ENCODE measurements at places on chromosomes 7 and 10.

DNA sequence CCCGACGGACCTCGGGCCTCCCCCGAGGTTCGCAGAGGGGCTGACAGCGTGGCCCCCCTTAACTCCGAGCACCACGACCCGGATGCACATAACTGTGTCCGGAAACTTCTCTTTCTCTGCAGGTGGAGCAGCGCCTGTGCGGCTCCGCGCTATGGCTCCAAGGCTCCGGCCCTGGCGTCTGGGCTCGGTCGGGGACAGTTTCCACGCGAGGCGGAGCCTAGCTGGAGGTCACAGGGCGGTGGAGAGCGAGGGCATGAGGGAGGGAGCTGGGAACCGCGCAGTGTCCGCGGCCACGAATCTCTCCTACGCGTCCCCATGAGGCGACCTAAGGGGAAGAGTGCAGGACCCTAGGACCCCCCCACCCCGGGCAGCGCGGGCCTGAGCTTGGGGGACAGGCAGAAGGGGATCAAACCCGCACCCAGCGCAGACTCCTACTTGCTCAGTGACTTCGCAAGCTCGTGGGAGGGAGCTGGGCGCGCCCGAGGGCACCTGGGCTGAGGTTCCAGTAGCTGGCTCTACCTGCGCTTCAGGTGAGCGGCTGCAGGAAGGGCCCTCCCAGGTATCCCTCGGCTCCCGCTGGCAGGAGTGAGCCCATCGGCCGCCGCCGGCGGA is 8.6 kb upstream of the MNX1 start:
- DNase-seq: no peak

DNA sequence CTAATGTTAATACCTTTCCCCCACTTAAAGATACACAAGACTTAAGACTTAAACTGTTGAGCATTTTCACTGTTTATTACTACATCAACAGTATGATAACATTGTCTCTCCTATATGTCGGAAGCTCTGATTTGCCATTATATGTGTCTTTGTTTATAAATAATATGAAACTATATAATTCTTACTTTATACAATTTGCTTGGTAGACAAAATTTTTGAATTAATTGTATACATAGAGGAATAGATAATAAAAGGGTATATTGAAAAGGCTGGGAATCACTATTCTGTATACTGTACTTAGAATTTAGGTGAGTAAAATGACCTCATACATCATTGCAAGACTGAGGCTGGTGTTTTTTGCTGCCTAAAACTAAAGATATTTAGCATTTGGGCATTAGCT is 82.1 kb upstream of the HDAC9 start:
- DNase-seq: no peak

DNA sequence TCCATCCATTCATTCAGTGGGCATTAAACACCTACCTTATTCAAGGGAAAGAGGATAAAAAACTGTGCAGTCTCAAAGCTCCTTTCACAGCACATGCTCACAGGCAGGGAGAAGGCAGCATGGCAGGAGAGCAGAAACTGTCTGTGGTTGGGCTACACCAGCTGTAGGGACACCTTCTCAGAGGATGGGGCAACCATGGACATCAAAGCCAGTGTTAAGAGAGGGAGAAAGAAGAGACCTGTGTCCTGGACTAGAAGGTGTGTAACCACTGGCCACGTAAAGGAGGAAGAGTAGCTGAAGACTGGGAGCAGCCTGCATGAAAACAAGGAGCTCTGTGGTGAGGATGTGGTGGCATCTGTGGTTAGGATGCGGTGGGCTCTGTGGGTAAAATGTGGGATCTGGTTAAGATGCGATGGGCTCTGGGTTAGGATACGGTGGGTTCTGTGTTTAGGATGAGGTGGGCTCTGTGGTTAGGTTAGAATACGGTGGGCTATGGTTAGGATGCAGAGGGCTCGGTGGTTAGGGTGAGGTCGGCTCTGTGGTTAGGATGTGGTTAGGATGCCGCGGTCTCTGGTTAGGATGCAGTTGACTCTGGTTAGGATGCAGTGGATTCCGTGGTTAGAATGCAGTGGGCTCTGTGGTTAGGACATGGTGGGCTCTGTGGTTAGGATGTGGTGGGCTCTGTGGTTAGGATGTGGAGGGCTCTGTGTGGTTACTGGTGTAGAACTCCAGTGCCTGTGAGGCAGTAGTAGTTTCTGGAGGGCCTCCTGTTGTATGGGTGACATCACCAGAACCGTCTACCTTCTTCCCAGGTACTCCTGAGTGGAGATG is 197.6 kb downstream of the WDR37 start:
- DNase-seq: no peak

- peak; percentile 16 for DNase-seq
Observed at GRCh38 chr10:59907918-59908807, 1.8 kb upstream of the CCDC6 start.

DNA sequence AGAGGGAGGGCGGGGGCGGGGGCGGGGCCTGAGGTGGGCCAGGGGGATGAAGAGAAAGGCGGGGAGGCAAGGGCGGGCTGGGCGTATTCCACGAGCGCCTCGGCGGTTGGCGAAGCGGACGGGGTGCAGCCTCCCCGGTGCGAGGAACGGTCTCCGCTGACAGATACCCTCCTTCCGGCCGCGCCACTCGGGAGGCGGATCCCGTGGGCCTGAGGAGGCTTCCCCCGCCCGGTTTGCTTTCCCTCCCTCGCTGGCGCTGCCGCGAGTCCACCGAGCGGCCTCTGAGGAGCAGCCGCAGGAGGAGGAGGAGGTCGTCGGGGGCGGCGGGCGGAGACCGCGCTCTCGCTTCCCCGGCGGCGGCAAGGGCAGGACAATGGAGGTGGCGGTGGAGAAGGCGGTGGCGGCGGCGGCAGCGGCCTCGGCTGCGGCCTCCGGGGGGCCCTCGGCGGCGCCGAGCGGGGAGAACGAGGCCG is at the start of gene TRIM24:
TRIM24 (plus strand) TSS at position 84 of the 473 bp plus-strand sequence; CDS start at position 374, 290 bp downstream.
- DNase-seq: no peak

DNA sequence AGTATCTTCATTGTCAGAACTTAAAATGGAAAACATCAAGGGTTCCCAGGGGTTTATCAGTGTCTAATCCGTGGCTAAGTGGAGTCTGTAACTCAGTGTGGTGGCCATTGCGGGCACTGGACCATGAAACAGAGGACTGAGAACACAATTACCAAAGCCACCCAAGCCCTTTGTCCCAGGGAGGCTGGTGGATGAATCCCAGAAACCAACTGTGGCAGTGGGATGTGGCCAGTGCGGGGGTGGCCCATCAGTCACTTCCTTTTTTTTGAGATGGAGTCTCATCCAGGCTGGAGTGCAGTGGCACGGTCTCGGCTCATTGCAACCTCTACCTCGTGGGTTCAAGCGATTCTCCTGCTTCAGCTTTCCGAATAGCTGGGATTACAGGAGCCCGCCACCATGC is 61.8 kb downstream of the TACC2 start:
- no peak for DNase-seq

- no peak for DNase-seq
Observed at GRCh38 chr7:69126896-69127479, 471.3 kb upstream of the AUTS2 start.

GRCh38 chr10:23493711-23494110 is 54.8 kb downstream of the OTUD1 start:
- DNase-seq: no peak

DNA sequence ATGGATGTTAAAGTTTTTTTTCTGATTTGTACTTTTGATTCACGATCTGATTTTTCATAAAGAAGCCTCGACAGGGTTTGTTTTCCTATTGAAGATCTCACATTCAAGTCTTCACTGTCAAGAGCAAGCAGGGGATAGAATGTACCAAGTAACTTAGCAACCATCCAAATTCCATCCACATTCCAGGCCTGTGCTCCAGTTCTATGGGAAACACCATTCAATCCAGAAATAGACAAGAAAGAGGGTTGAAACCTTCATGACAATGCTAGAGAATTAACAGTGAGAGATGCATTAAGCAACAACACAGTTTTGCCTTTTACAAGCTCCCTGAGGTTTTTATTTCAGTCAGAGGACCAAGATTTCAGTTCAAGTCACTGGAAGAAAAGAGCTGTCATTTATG is 300.2 kb downstream of the NEBL start:
- no peak for DNase-seq

DNA sequence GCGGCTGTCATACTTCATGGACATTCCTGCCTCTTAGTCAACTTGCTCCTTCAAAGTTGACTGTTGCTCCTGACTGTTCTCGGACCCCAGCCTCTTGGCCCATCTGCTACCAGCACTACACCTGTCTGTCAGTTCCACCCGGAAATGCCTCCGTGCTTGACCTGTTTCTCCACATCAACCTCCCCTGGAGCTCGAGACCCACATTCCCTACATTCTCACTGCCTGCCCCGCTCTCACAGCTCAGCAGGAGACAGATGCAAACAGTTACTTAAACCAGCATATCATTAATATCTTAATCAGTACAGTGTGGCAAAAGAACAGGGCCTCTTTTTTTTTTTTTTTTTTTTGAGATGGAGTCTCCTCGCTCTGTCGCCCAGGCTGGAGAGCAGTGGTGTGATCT is 174.3 kb downstream of the NRP1 start:
- DNase-seq: no peak

DNA sequence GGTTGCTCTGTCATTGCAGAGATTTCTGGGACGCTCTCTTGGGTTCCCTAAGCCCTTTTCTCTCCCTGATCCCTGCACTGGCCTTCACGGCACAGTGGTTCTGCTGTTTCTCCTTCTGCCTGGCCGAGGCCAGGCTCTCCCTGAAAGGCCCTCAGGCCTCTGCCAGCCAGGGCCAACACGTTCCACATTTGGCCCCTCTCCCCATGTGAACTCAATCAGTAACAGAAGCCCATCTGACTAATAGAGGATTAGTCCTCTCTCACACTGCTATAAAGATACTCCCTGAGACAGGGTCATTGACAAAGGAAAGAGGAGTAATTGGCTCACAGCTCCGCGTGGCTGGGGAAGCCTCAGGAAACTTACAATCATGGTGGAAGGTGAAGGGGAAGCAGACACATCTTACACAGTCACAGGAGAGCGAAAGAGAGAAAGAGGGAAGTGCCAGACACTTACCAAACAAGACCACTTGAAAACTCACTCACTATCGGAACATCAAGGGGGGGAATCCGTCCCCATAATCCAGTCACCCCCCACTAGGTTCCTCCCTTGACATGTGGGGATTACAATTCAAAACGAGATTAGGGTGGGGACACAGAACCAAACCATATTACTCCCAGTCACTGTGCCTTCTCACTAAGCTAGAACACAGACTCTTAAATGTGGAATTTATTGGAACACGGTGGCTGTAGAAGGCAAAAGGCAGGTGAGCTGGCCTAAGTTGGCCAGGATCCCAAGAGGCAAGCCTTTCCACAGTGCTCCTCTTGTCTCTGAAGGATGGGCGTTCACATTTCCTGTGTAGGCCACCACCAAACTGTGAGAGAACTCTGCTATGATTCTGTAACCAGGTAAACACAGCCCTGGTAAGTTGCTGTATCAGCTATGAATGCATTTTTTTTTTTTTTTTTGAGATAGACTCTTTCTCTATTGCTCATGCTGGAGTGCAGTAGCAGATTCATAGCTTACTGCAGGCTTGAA is 8.8 kb downstream of the FZD8 start:
- DNase-seq: no peak

DNA sequence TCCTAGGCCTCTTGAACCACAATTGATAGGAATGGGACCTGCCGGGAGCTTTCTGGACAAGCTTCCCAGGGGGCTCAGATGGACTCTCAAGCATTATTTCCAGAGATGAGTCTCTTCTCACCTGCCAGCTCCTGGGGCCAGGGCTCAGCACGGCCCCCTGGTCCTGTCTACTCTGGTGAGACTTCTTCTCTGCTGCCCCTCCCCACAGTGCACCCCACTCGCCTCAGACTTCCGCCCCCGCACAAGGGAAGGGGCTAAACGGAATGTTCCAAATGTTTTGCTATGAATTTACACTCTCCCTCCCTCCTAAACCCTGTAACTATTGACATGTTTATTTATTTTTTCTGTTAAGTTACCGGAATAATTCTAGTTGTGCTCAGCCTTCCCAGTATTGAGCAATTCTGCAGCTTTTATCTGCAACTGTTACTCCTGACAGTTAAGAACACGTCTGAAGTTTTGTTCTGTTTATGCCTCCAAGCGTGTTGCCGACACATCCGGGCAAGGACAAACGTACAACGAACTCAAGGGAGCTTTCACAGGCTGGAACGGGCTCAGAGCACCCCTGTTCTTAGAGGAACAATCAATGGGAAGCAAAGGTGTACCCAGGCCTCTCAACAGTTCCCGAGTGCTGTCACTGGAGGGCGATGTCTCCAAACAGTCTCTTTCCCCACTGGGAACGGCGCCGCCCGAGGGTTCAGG is 55.2 kb downstream of the FHIP2A start:
- no peak for DNase-seq

DNA sequence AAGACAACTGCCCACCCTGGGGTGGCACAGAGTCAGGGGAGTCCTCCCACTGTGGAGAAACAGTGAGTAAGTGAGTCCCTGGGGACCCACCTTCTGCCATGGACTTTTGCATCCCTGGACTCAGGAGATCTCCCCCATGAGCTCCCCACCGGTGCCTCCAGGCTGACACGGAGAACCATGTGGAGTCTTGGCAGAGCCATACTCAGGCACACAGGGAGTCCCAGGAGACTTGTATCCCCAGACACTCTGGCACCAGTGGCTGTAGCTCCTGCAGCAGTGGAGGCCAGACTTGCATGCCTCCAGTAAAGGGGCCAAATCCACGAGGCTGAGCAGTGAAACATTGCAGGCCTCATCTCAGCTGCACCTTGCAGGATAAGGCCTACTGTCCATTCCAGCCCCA is 791.4 kb downstream of the PCDH15 start:
- no peak for DNase-seq

GRCh38 chr10:131547129-131547799 is 235.7 kb upstream of the TCERG1L start:
- DNase-seq: no peak

DNA sequence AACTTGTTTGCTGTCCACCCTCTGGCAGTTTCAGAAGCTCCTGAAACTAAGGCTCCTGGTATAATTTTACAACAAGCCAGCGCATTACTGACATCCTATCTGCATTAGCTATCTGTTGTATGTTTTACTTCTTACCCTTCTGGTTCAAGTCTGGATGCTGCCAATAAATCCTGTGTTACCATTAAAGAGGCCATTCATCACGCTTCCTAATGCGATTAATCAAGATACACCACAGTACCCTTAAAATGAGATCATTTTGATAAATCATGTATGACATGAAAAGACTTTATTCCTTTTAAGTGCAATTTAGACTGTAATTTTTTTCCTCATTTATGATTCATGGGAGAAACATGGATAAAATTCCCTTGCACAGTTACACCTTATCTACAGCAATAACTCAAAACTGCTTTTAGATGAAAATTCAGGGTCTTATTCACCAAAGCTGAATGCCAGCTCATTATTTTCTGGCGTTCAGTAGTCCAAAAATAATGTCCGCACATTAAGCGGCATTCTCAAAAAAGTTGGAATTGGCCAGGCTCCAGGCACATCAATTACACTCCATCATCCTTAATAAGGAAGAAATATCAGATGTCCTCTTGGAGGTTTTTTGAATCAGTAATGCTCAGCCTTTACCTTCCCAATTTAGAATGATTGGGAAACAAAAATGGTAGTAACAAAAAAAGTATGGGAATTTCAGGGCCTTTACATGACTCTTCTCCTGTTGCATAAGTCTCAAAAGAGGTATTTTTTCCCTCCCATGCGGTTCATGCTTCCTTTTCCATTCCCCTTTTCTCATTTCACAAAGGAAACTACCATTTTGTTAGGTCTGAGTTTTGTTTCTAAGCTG is 878.5 kb downstream of the LRMDA start:
- no peak for DNase-seq

- DNase-seq: no peak
Observed at GRCh38 chr10:92702301-92702916, 12.7 kb downstream of the HHEX start.

GRCh38 chr10:60465801-60466200 is 76.1 kb upstream of the ANK3 start:
- DNase-seq: no peak

All from stimulated activated CD8-positive, alpha-beta memory T cell treated with anti-CD3 and anti-CD28 coated beads, Interleukin-4, amount 100 ng/mL, for 1 hour (primary cell).